Forelimb muscle (tissue), 1 donor: ENCODE measurements at places on chromosomes 7 and 10. TPM values are rescaled to one million over a fixed set of nuclear protein-coding genes. Genes with fewer than 3 reads are reported as not detected.

- no peak for DNase-seq
These were observed 407.6 kb downstream of the GLRX3 start for GRCh38 chr10:130543794-130544193.

DNA sequence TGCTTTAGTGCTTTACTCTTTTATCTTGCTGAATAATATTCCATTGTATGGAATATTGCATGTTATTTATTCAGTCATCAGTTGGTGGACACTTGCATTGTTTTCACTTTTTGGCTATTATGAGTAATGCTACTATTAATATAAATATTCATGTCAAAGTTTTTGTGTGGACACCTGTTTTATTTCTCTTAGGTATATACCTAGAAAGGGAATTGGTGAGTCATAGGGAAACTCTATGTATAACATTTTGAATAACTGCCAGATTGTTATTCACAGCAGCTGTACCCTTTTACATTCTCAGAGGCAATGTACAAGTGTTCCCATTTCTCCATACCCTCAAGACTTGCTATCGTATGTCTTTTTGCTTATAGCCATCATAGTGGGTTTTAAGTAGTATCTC, 268.7 kb downstream of the SEMA3A start:
- DNase-seq: no peak

DNA sequence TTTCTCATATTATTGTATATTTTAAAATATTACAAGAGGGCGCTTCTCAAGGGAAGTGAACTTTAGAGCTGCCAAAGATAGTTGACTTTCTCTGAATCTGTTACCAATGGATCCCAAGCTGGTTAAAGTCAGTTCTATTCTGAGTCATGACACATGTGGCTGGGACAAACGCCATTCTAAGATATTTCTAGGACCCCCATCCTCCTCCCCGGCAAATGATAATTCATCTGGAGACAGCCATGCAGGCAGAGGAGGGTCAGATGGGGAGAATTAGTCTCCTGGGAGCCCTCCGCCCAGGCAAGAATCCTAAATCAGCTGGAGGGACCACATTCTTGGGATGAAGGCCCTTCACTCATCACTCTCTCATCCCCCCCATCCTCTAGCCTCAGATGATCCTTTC, 187.7 kb downstream of the GFRA1 start:
- DNase-seq: no peak

- no peak for DNase-seq
These were observed 54.0 kb downstream of the CREB5 start for GRCh38 chr7:28466341-28466740.

CLRN3 gene
- not detected for polyA plus RNA-seq

TSPAN15 gene
- 69.5 TPM for polyA plus RNA-seq

- no peak for DNase-seq
These were observed 660 bp downstream of the ANKRD16 start for GRCh38 chr10:5888843-5889623.
